Activated T-helper 2 cell treated with anti-CD3 and anti-CD28 coated beads, Interferon-gamma antibody, Interleukin-2, Interleukin-4, amounts not matched to agents 10 μg/mL and 5 μg/mL and 100 μg/mL, durations not matched to agents 14 hours and 24 hours and 36 hours (primary cell): ENCODE measurements at places on chromosomes 12 and 14. TPM values are rescaled to one million over a fixed set of nuclear protein-coding genes. Genes with fewer than 3 reads are reported as not detected.

DNA sequence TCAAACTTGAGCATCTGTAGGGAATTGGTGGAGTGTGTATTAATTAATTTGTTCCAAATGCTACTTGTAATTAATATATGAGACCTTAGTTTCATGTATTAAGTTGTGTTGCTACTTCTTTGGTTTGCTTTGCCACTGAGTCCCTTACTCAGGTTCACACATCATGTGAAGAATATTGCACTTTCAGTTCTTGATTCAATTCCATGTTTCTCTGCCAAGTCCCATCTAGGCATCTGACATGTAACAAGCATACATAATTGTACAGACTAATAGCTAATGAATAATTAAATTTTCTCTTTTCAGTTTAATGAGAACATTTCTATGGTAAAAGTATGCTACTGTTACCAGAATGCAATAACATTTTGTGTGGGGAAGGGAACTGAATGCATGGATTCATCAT lies 640.0 kb downstream of the TMTC2 start:
- no peaks in the 10 kb centered on the region for H3K36me3 ChIP-seq
- no peak for DNase-seq
- no peaks in the 10 kb centered on the region for H3K27me3 ChIP-seq

CCDC198 gene
- total RNA-seq = not detected in 2 replicates

TGM1 gene
- total RNA-seq = 3.4 and 4.4 TPM in 2 replicates

- no peak overlapping the region for H3K27ac ChIP-seq
- H3K4me3 ChIP-seq = no peak overlapping the region
- peaks cover 5% of the 10 kb centered on the region for H3K4me1 ChIP-seq
- DNase-seq = no peak
- peaks cover 20% of the 10 kb centered on the region for H3K27me3 ChIP-seq
These were observed 1.8 kb downstream of the GALNT9 start for GRCh38 chr12:132327336-132328171.

- H3K36me3 ChIP-seq = no peaks in the 10 kb centered on the region
- DNase-seq = no peak
- H3K4me1 ChIP-seq = peaks cover 6% of the 10 kb centered on the region
- H3K4me3 ChIP-seq = no peak overlapping the region
These were observed 380.1 kb downstream of the ZFP36L1 start for GRCh38 chr14:68412505-68413465.

DNAJC22 gene
- total RNA-seq = 0.09 TPM in 1 of 2 replicates, not detected in the other

KRT71 gene
- total RNA-seq = not detected in 2 replicates

- H3K27me3 ChIP-seq = peaks cover 28% of the 10 kb centered on the region
- peaks cover 7% of the 10 kb centered on the region for H3K4me1 ChIP-seq
- DNase-seq = no peak
- H3K36me3 ChIP-seq = no peaks in the 10 kb centered on the region
- H3K27ac ChIP-seq = no peak overlapping the region
- no peak overlapping the region for H3K4me3 ChIP-seq
These were observed 52.4 kb upstream of the BCAT1 start for GRCh38 chr12:25001311-25001710.

- H3K27ac ChIP-seq = no peak overlapping the region
- no peak for DNase-seq
- no peaks in the 10 kb centered on the region for H3K36me3 ChIP-seq
- no peak overlapping the region for H3K4me3 ChIP-seq
- H3K27me3 ChIP-seq = no peaks in the 10 kb centered on the region
- peaks cover 4% of the 10 kb centered on the region for H3K4me1 ChIP-seq
These were observed 326.8 kb upstream of the RTL1 start for GRCh38 chr14:101230161-101230850.

TBX3 gene
- total RNA-seq = not detected in 2 replicates

DNA sequence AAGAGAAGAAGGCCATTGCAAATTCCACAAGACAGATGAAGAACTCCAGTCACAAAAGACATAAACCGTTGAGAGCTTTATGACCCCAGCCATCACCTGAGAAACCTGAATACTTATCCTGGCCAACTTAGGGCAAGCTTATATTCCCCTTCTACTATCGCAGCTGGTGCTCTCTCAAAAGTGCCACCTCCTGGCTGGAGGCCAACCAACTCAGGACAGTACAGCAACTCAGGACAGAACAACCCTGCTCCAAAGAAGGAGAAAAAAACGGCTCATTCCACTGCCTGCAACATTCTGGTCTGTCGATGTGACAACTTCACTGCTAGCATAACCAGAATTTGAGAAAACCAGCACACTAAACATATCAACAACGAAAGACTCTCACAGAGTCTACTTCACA lies 9.7 kb upstream of the KRT6B start:
- H3K36me3 ChIP-seq = no peaks in the 10 kb centered on the region
- no peaks in the 10 kb centered on the region for H3K4me1 ChIP-seq
- H3K27me3 ChIP-seq = peaks cover 25% of the 10 kb centered on the region
- H3K27ac ChIP-seq = no peak overlapping the region

GRCh38 chr12:52267699-52268098 lies 6.7 kb upstream of the KRT86 start:
- H3K4me3 ChIP-seq = no peak overlapping the region
- H3K4me1 ChIP-seq = no peaks in the 10 kb centered on the region
- peaks cover 23% of the 10 kb centered on the region for H3K27me3 ChIP-seq
- no peak for DNase-seq

GRCh38 chr12:53502331-53502730 lies 1.2 kb downstream of the TARBP2 start:
- peak overlapping the region; percentile 98 for H3K27ac ChIP-seq
- peaks cover 15% of the 10 kb centered on the region for H3K36me3 ChIP-seq
- no peak for DNase-seq
- H3K4me3 ChIP-seq = peak overlapping the region; percentile 90
- no peaks in the 10 kb centered on the region for H3K27me3 ChIP-seq
- peaks cover 27% of the 10 kb centered on the region for H3K4me1 ChIP-seq

GRCh38 chr12:98574110-98574509 lies 19.4 kb upstream of the SLC25A3 start:
- no peak for DNase-seq
- no peaks in the 10 kb centered on the region for H3K27me3 ChIP-seq
- H3K4me3 ChIP-seq = no peak overlapping the region
- H3K27ac ChIP-seq = no peak overlapping the region
- H3K36me3 ChIP-seq = no peaks in the 10 kb centered on the region
- no peaks in the 10 kb centered on the region for H3K4me1 ChIP-seq

DNA sequence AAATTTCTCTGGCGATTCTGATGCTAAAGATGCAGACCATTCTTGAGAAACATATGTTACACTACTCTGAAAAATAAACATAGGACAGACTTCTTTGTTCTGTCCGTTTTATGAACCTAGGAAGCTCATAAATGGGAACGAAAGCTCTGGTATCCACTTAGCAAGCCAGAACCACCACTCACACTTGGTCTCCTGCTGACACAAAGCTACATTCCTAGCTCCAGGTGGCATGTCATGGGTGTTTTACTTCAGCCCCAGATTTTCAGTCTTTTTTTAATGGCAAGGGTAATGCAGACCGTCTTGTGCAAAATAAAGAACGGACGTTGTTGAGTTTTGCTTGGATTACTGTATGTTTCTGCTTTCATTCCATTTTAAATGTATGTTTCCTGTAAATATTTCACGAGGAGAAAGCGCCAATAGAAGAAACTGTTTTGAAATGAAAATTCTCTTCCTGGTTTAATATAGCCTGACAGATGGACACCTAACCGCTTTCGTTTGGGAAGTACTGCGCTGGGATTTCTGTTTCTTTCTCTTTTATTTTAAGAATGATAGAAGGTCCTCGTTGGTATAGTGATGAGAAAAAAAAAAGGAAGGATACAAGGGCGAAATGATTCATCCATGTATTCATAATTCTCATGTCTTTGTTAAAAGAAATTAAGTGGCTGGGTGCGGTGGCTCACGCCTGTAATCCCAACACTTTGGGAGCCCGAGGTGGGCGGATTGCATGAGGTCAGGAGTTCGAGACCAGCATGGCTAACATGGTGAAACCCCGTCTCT lies 871 bp upstream of the COQ5 start:
- peak overlapping the region; percentile 99 for H3K4me3 ChIP-seq
- H3K27ac ChIP-seq = peak overlapping the region; percentile 99
- H3K27me3 ChIP-seq = no peaks in the 10 kb centered on the region
- peaks cover 9% of the 10 kb centered on the region for H3K36me3 ChIP-seq
- peaks cover 15% of the 10 kb centered on the region for H3K4me1 ChIP-seq
- DNase-seq = no peak

DNA sequence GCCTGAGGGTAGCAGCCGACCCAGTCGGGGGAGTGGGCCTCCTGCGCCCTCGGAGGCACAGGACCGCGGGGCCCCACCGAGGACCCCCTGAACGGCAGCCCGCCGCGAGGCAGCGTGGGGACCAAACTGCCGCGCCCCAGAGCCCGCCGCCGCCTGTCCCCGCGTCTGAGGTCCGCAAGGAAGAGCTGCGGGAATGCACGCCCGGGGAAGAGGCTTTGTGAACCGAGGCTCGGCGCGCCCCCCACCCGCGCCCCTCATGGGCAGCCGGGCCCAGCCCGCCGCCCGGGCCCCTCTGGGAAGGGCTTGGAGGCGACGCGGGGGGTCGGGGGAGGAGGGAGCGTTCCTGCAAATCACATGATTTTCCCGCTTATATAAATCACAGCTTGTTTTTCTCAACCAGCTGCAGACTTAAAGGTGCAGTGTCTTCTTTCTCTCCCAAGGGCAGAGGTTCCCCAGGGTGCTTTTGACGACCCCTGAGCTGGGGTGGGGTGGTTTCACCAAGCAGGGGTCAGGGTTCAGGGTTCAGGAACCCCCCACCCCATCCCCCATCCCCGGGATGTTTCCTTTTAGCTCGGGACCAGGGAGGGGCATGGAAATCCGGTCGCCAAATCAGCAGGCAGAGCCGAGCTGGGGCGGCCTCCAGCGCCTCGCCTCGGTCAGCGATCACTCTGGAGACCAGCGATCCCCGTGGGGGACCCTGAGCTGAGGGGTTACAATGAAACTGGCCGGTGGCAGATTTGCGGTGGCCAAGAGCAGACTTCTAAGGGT lies 44.7 kb upstream of the ATP23 start:
- no peak overlapping the region for H3K27ac ChIP-seq
- no peak for DNase-seq
- peaks cover 45% of the 10 kb centered on the region for H3K4me1 ChIP-seq
- H3K36me3 ChIP-seq = no peaks in the 10 kb centered on the region

- H3K36me3 ChIP-seq = no peaks in the 10 kb centered on the region
- H3K27me3 ChIP-seq = peaks cover 27% of the 10 kb centered on the region
- H3K4me1 ChIP-seq = peaks cover 7% of the 10 kb centered on the region
These were observed 6.2 kb upstream of the CPNE8 start for GRCh38 chr12:38911611-38912010.

DNA sequence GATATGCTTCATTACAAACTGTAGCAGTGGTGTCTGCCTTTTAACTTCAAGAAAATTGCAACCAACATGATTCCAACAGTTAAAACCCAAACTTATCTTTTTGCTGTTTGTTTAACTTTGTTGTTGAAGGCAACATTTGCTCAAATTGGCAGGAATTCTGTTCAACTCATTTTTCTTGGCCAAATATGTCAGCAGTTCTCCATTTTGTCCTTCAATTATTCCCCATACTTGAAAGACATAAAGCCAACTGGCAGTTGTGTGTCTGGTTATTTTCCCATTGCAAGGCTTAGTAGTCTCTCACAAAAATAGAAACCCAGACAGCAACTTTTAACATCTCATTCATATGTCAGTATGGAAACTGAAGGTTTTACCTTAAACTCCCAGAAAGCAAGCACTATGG lies 146.3 kb downstream of the LRIG3 start:
- H3K27ac ChIP-seq = no peak overlapping the region
- no peaks in the 10 kb centered on the region for H3K4me1 ChIP-seq
- no peak overlapping the region for H3K4me3 ChIP-seq
- H3K36me3 ChIP-seq = no peaks in the 10 kb centered on the region
